ENCODE measurements at places on chromosomes 13 and 19.
A peak's percentile ranks its signal among the peaks of the same experiment; 100 is the strongest.

GRCh38 chr13:27403203-27403678 is 21.2 kb upstream of the GTF3A start:
- DNase-seq, result peak; percentile 92

DNA sequence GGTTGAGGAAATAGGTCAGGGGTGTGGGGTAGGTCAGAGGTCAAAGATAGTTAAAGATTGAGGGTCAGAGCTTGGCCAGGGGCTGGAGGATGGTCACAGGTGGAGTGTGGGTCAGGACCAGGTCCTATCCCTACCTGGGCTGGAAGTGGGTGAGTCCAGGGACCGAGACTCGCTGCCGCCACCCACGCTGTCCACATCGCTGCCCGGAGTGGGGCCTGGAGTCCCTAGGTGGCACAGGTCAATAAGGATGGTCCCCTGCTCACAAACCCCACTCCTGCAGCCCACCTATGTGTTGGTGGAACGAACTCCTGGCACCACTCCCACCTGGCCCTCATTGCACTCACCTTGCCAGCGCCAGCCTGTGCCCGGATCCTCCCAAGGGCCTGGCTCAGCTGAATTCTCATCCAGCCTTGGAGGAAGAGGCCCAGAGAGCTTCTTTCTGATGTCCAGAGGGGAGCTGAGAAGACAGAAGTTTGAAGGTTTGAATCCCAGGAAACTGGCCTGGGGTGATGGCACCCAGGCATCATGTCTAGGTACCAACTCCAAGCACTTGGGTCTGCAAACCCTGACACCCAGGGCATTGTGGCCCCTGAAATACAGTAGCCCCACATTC is 6.8 kb downstream of the GMIP start:
- DNase-seq, result no peak

DNA sequence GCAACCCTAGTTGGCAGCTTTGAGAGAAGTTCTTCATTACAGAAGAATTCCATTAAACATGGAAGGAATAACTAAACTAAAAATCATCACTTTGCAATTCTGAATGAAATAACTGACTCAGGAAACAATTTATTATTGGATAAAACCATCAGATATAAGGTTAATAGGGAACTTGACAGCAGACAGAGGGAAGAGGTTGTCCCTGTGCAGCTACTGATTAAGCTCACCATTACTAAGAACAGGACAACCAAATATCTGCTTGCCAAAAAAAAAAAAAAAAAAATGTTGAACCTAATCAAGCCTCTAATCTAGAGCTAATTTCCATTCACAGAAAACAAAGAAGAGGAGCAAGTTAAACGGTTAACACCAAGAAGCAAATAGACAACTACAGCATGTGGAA is 12.8 kb downstream of the N4BP2L2 start:
- DNase-seq, result peak; percentile 12

- DNase-seq, result no peak
Measured at GRCh38 chr19:6063576-6064335, 46.5 kb downstream of the RFX2 start.

GRCh38 chr13:35481777-35482176 is 5.3 kb upstream of the MAB21L1 start:
- DNase-seq, result peak; percentile 38

DNA sequence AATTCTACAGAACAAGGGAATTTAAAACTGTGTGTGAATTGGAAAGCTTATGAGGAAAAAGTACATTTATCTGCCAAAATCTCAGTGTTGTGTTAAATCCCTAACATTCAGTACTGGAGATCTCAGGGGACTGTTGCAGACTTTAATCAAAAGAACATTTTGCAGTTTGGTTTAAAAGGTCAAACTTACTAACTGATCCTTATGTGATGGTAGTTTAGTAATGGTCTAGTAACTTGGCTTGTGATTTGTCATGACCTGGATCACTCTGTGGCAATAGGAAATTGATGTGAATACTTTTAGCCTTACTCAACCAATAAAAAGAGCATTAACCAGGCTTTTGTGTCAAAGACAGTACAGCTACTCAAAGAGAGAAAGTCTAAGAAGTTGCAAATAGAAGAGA is 862.1 kb upstream of the MIR17HG start:
- DNase-seq, result peak; percentile 93

GRCh38 chr13:65943708-65944107 is 1286.4 kb downstream of the PCDH9 start:
- DNase-seq, result peak; percentile 53

DNA sequence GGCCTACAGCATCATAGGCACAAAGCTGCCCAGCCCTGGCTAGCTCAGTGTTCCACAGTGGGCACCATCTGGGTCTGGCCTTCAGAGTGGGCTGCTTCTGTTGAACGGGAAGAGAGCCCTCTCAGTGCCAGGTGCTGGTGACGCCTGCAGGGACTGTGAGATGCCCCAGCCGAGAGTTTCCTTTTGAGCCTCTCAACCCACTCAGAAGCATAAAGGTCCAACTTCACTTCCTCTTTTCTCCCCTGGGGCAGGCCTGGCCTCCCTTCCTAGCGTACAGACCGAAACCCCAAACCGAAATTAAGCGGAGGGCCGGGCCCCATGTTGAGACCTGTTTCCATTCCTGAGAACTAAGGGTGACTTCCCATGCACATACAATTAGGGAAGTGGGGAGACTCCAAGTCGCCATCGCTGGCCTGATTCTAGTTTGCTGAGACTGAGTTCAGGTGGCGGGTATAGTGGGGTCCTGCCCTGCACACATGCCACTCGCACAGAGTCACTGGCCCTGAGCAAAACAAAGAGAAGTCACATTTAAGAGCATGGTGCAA is 6.9 kb downstream of the RAB8A start:
- DNase-seq, result no peak

DNA sequence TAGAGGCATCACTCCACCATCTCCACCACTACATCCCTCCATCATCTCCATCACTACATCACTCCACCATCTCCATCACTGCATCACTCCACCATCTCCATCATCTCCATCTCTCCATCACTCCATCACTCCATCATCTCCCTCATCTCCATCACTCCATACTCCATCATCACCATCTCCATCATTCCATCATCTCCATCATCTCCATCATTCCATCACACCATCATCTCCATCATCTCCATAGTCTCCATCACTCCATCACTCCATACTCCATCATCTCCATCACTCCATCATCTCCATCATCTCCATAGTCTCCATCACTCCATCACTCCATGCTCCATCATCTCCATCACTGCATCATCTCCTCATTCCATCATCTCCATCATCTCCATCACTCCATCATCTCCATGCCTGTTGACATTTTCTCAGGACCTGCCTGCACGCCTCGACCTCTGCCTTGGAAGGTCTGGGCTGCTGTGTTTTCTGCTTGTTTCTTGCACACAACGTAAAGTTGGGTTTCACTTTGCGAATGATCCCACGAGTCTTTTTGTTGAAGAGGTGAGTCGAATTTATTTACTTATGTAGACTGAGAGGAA is 21.2 kb upstream of the RASA3 start:
- DNase-seq, result no peak

- peak; percentile 81 for DNase-seq
Measured at GRCh38 chr19:2478756-2479555, 3.0 kb downstream of the GADD45B start.

DNA sequence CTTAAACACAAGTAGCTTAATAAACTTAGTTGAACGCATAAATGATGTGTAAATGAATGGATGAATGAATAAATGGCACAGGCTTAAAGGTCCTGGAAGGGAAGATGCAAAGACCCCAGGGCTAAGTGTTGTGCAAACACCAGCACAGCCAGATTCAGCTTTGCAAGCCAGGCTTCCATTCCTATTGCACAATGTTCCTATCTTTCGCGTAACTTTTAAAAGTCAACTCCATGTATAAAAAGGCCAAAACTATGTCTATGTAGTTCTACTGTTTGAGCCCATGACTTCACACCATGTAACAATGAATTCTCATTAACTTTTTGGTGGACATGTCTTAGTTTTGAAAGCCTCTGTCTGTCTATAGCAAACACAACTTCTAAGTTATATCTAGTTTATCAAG is 226.0 kb downstream of the NALCN start:
- DNase-seq, result no peak

GRCh38 chr19:35533822-35534392 is 651 bp downstream of the GAPDHS start:
- DNase-seq, result peak; percentile 30

DNA sequence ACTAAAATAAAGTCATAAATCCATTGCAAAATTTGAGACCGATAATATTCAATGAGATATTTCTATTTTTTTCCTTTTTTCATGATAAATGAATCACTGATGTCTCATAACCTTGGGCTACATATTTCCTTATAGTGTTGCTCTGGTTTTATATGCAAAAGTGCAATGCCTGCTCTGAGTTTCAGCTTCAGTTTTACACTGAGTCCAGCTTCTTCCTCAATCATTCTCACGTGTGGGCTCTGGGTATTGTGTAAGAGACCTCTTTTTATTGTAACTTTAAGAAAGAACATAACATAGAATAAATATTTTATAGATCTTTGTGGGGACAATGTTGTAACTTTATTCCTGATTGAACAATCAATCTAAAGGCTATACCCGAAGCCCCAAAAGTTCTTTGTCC is 280.2 kb upstream of the EDNRB start:
- DNase-seq, result no peak

GRCh38 chr19:56014765-56015164 is 28.2 kb downstream of the NLRP5 start:
- DNase-seq, result no peak

GRCh38 chr19:44846455-44847143 is 502 bp downstream of the NECTIN2 start:
- DNase-seq, result peak; percentile 58

GRCh38 chr13:111031531-111031961 is 83.6 kb upstream of the ARHGEF7 start:
- peak; percentile 91 for DNase-seq

DNA sequence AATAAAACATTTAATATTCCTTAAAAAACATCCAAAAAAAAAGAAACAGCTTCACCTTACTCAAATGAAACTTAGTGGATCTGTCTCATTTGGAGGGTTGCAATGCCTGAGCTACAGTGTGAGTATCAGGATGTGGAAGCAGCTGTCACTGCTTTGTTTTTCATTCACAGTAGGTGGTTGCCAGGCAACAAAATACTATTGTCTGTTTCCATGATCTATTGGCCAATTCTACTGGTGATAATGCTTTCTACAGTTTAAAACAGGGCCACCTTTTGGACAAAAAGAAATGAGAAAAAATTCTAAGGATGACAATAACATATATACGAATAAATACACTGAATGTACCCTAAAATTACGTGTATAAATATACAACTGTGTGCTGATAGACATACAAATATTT is 3.0 kb downstream of the ENOX1 start:
- DNase-seq, result peak; percentile 42

GRCh38 chr19:18206018-18206417 is 2.2 kb upstream of the RAB3A start:
- no peak for DNase-seq

GRCh38 chr13:43786766-43787517 is at the start of gene ENOX1:
Gene ENOX1 (minus strand): TSS chr13:43786972.
- DNase-seq, result peak; percentile 74

DNA sequence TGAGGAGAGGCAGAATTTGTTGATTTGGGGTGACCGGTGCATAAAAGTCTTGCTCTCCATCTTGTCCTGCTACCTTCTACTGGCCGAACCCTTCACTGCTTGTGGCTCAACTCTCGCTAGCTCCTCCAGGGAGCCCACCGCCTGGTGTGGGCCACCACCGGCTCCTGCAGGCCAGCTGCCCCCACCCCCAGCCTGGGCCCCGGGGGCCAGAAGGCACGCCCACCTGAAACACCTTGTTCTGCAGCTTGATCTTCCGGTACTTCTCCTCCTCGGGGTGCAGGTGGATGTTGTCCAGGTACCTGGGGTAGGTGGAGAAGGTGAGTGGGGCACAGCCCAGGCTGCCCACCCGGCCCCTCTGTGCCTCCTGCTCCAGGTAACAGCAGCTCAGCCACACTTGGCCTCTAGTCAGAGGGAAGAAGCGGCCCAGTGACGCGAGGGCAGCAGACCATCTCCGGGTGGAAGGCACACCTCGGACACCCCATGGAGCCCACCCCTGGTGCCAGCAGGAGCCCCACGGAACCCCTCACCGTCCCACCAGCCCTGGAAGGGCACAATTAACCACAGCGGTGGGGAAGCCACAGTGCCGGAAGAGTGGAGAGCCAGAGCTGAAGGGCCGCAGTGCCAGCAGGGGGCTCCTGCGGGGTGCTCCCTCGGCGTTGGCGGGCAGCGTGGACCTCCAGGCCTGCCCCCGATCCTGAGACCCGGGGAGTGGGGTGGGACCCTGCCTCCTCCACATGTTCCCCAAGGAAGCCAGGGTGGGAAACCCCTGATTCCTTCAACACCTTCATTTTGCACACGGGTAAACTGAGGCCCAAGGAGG is 10.1 kb downstream of the UBXN6 start:
- no peak for DNase-seq

- DNase-seq, result no peak
Measured at GRCh38 chr13:106515635-106516254, 19.7 kb downstream of the EFNB2 start.

DNA sequence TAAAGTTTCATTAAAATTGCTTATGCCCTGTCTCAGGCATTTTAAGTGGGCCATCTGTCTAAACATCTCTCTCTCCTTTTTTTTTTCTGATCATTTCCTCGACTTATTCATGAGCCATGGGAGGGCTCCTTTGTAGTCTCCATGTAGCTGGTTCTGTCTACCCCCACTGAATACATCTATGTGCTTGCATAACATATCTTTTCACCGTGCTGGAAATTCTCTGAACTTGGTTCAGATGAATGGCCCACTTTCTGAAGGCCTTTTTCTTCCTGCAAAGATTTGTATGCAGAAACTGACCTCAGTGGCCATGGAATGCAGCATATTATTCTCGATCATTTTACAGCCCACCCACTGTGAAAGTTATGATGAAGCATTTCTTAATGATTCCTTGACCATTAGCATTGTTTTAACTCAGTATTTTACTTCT is 225.3 kb downstream of the GGACT start:
- DNase-seq, result peak; percentile 83

DNA sequence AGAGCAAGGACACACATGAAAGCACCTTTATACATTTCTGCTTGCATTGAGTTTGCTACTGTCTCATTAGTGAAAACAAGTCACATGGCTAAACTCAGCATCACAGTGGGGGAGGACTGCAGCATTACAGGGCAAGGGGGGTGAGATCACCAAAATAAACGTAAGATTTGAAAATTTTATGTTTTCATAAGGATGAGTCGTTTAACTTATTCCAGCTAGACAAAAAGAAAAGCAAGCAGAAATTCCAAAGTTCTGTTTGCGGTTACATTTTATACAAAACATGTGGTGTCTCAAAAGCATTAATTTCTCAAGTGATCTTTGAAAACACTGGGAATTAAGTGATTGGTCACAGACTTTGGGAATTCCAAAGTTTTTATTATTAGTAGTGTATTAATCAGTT is 261.4 kb upstream of the RXFP2 start:
- peak; percentile 83 for DNase-seq

- no peak for DNase-seq
Measured at GRCh38 chr19:15769586-15769985, 17.9 kb upstream of the OR10H5 start.

- no peak for DNase-seq
Measured at GRCh38 chr19:27684293-27684692, 1528.7 kb downstream of the UQCRFS1 start.

DNA sequence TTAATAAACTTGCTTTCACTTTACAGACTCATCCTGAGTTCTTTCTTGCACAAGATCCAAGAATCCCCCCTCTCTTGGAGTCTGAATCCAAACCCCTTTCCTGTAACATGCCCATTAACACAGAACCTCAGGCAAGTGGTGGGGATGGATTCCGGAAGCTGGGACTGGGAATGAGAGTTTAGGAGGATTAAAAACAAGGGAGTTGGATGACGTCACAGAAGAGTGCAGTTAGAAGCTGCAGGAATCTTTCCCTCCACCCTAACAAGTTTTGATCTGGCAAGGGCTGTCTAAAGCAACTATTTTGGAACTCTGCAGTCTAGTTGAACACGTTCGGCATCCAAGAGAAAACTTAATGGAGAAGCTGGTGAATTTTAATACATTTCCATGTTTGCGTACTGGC is 48.2 kb upstream of the PEPD start:
- DNase-seq, result no peak

Measured in EH (cell line).